Left kidney (tissue), 8 donors: ENCODE measurements at places on chromosomes 16 and 17. TPM values are rescaled to one million over a fixed set of nuclear protein-coding genes. Genes with fewer than 3 reads are reported as not detected.
A peak's percentile ranks its signal among the peaks of the same experiment; 100 is the strongest.

RNF112 gene
- polyA plus RNA-seq, result 1.3 TPM

CSH2 gene
- 0.20 TPM for polyA plus RNA-seq

TCF25 gene
- polyA plus RNA-seq, result 168 TPM

PRRT2 gene
- 19.4 TPM for polyA plus RNA-seq

DNA sequence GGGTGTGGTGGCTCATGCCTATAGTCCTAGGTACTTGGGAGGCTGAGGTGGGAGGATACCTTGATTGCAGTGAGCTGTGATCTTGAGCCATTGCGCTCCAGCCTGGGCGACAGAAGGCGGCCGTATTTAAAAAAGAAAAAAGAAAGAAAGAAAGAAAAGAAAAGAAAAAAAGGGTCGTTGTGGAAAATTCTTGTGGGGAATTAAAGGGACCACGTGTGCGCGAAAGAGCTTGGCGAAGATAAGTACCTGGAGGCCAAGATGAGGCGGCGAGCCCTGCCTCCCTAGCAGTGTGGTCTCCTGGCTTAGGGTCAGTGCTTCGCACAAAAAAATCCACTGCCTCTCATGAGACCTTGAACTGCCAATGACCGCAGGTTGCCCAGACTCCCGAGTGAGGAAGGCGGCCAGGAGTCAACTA, 728 bp upstream of the NMT1 start:
- no peak for DNase-seq

- DNase-seq, result no peak
These were observed 68.0 kb upstream of the GAS7 start for GRCh38 chr17:10266296-10266876.

DNA sequence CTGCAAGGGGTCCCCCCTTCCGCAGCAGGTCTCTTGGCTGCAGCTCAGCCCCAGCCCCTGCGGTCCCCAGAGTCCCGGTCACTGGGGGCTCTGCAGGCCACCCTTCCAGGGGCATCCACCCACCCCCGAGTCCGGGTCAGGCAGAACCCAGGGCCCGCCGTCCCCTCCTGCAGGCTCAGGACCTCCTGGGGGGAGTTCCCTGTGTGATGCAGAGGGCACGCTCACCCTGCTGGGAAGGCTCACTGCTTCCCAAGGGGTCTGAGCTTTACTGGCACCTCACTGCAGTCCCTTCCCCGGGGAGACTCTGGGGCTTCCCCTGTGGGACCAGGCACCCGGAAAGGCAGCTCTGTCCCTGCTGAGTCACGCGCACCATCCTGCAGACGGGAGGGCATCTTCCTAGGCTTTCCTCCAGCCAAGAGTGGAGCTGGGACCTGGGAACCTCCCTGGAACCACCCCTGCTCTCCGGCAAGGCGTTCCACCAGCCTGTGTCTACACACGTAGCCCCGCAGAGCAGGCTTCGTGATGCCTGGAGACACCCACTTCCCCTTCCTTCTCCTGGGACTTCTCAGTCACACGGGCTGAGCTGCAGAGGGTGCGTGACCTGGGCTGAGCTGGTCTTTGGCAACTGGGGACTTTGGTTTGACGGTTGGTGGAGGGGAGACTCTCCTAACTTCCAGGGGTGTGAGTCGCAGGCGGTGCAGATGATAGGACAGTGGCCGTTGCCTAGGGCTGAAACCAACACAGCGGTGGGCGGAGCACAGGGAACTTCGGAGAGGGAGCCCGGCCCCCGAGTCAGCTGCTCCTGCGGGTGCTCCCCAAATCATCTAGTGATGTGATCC, 23.4 kb downstream of the SLC25A10 start:
- DNase-seq, result no peak

DNA sequence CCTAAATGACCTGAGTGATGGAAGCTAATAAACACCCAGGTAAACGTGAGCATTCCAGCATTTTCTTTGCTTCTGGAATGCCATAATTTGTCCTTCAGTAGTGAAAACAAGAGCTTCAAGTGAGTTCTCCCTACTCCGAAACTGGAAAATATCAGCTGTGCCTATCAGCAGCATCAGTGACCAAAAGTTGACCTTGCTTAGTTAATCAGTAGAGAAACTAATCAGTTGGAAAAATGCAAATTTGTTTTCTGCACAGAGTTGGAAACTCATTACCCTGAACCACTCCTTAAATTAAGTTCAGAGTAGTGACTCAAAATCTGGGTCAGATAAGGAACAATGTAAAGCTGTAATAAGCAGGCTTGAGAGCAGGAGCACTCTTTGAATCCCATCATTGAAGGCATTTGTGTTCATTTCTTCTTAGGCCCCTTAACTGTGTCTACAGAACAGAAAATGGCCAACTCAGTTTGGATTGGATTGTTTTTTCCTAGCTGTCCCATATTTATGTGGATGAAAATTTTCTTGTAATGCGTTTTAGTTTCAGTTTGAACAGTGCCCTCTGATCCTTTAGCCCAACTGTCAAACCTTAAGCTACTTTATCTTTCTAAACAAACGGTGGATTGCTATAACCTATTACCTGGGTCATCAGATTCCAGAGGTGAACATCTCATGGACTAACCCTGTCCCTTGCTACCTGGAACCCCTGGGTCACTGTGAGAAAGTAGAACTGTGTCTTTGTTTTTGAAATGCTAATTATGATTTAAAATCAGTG, 290.4 kb downstream of the TOX3 start:
- peak; percentile 37 for DNase-seq

DNA sequence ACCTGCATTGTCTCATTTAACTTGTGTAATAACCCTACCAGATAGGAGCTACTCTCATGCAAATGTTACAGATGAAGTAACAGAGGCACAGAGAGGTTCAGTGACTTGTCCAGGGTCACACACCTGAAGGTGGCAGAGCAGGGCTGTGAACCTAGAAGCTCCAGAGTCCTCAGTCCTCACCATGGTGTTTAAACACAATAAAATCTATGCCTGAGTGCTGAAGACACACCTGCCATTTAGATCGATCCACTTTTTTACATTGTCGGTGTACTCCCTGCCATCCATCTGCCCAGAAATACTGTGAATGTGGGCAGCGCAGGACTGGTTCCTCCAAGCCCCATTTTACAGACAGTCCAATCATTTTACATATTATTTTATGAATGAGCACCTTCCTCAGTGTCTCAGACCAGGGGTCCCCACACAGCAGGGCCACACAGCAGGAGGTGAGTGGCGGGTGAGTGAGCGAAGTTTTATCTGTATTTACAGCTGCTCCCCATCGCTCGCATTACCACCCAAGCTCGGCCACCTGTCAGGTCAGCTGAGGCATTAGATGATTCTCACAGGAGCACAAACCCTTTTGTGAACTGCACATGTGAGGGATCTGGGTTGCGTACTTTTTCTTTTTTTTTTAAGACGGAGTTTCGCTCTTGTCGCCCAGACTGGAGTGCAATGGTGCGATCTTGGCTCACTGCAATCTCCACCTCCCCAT, 5.6 kb downstream of the IL4R start:
- no peak for DNase-seq

GRCh38 chr17:82909322-82909904, 69.6 kb upstream of the ZNF750 start:
- no peak for DNase-seq

- DNase-seq, result no peak
These were observed 3.9 kb upstream of the CCDC57 start for GRCh38 chr17:82216301-82217119.

DNA sequence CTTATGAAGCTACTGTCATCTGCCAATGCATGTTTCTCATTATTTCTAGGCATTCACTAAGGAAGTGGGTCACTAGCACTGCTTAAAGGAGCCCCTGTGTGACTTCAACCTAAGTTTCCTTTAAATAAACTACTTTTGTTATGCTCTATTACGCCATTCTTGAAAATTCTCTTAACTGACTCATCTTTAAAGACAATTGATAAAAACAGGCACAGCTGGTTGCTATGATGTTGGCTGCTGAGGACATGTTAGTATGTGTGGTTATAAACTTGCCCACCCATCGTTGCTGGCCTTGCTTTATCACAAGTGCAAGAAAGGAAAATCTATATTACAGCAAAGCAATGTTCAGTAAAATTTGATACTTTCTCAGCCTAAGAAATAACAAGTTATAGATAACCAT, 75.8 kb upstream of the CNTNAP4 start:
- no peak for DNase-seq
